ENCODE measurements at places on chromosomes 1 and 21. TPM values are rescaled to one million over a fixed set of nuclear protein-coding genes. Genes with fewer than 3 reads are reported as not detected.

UMODL1 gene
- total RNA-seq = not detected

CFAP57 gene
- 0.46 TPM for total RNA-seq

FCRLB gene
- 3.6 TPM for total RNA-seq

RNF223 gene
- total RNA-seq = 0.36 TPM

DNA sequence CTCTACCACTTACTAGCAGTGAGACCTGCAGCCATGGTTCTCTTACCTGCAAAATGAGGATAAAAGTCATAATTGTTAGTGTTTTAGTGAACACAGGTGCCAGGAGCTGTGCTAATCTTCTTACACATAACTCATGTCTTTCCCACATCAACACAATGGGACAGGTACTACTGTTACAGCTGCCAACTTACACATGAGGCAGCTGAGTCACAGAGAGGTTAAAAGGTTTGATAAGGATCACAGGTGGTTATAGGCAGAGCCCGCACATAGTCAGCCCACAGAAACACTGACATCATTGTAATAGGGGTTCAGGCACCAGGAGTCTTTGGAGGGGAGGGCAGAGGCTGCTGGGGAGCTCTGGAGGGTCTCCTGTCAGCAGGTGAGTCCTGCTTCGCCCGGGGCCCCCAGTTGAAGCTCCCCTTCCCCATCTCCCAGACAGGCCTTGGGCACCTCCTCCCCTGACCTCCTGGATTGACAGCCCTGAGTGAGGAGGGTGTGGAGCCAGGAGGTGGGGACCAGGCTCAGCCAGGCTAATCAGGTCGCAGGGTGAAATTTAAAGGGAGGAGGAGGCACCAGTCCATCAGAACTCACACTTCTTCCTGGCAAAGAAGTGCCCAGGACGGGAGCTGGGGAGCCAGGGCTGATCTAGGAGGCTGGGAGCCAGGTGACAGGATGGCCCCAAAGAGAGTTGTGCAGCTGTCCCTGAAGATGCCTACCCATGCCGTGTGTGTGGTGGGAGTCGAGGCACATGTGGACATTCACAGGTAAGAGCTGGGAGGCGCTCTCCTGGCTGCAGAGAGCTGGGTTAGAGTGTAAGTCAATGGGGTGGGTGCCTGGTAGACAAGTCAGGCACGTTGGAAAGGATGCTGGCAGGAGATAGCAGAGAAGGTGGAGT is at the start of gene PADI1:
TSS of gene PADI1 (plus strand) at position 583 of the 895 bp plus-strand sequence. CDS start at position 673, 90 bp downstream.
- no peak for DNase-seq

GRCh38 chr1:4762146-4762545 is 107.7 kb downstream of the AJAP1 start:
- DNase-seq = no peak

- no peak for DNase-seq
Measured at GRCh38 chr1:116971258-116971860, 30.2 kb upstream of the CD101 start.

GRCh38 chr21:44726826-44727225 is 15.5 kb upstream of the TSPEAR start:
- no peak for DNase-seq

- no peak for DNase-seq
Measured at GRCh38 chr1:158924677-158925076, 6.7 kb upstream of the PYHIN1 start.

- no peak for DNase-seq
Measured at GRCh38 chr1:205072881-205073280, 11.4 kb downstream of the TMEM81 start.

Data from epithelial cell of proximal tubule (primary cell).